Central memory CD8-positive, alpha-beta T cell (primary cell): ENCODE measurements at places on chromosomes 3 and 15.

GRCh38 chr3:68436619-68437401 is 495.5 kb downstream of the TAFA4 start:
- no peak for DNase-seq

- no peak for DNase-seq
Observed at GRCh38 chr15:91055548-91056331, 33.3 kb upstream of the VPS33B start.

- DNase-seq: no peak
Observed at GRCh38 chr3:85193565-85193964, 234.8 kb downstream of the CADM2 start.

- DNase-seq: no peak
Observed at GRCh38 chr3:186268616-186269448, 93.2 kb downstream of the DGKG start.

- no peak for DNase-seq
Observed at GRCh38 chr15:74829486-74829885, 3.1 kb downstream of the CPLX3 start.

DNA sequence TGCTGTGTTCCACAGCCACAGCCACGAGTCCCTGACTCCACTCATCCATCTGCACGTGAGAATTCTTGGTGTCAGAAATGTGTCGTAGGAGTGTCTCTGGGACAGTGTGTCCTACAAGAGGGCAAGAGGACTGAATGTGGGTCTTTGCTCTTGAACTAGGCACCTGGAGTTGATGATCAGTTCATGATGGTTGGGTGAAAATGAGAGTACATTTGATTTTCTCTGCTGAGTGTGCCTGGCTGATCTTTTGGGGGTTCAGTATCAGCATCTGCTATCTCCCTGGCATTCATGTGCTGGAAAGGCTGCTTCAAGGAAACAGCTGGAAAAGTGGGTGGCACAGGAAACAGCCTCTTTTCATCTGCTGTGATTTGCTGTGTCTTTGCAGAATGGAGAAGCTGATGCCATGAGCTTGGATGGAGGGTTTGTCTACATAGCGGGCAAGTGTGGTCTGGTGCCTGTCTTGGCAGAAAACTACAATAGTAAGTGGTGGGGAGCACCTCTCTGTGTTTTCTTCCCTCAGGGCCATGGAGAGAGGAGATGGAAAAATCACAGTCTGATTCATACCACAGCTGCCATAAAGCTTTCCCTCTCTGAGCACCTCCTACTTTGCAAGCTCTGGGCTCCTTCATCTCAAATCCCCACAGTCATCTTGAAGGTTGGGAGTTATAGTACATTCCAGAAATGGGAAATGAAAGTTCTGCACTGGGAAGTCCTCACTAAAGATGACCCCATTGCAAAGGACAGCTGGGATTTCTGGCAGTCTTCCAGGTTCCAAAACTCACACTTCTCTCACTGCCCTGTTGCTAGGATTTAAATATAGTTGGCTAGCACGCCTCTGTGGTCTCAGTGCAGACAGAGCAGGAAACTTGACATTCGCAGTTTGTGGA is 17.8 kb downstream of the TF start:
- no peak for DNase-seq

DNA sequence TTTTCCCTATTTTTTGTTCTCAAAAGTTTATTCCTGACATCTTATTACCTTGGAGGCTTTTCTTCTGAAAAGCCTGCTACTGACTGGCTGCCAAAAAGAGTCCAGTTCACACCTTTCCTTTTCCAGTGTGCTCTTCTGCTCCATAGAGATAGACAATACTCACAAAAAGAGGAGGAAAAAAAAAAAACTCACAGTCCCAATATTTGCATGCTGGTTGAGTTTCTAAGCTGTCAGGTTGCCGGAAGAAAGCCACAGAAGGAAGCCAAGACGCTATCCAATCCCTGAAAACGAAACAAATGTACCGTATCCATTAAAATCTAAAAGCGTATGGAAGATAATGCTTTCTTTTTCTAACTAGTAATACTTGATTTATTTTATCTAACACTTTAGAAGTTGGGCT is 299.5 kb downstream of the CADM2 start:
- DNase-seq: no peak

GRCh38 chr15:70420086-70420947 is 322.6 kb upstream of the TLE3 start:
- DNase-seq: no peak

DNA sequence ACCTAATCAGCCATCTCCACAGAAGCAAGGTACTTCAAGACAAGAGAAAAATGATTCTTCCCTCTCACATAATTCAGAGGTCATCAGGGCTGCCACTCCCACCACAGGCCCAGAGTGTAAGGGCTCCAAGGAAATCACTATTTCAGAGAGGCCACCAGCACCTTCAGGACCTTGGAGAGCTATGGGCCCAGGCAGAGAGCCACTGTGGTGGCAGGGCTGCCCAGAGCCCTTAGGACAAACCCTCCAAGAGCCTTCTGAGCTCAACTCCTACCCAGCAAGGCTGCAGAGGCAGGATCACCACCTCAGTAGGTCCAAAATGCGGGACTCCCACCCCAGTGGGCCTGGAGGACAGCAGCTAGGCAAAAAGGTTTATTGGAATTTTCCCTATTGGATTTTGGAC is 17.9 kb upstream of the FAN1 start:
- DNase-seq: no peak

DNA sequence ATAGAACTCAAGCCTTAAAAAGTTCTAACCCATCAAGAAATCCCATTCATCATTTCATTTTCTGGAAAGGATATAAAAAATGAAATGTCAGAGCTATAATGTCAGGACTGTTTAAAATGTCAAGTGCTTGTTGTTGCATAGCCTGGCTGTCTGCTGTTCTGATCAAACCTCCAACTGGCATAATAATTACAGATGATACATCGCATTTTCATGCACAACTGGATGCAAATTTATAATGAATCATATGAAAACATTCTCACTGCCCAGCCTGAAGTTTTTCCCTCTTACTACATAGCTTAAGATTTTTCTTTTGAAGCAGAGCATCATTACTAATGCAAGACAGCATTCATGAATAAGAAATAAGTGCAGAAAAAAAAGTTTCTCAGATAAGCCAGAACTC is 46.5 kb downstream of the GUCA1C start:
- DNase-seq: no peak

- no peak for DNase-seq
Observed at GRCh38 chr15:68056097-68056865, 2.2 kb downstream of the PIAS1 start.

- no peak for DNase-seq
Observed at GRCh38 chr3:125151442-125151817, 61.1 kb downstream of the SLC12A8 start.
